ENCODE measurements at places on chromosomes 4 and X. TPM values are rescaled to one million over a fixed set of nuclear protein-coding genes. Genes with fewer than 3 reads are reported as not detected.

The CORIN gene
- 0.63 TPM for total RNA-seq

The LNX1 gene
- total RNA-seq = 10.9 TPM

The MAGEA4 gene
- not detected for total RNA-seq

DNA sequence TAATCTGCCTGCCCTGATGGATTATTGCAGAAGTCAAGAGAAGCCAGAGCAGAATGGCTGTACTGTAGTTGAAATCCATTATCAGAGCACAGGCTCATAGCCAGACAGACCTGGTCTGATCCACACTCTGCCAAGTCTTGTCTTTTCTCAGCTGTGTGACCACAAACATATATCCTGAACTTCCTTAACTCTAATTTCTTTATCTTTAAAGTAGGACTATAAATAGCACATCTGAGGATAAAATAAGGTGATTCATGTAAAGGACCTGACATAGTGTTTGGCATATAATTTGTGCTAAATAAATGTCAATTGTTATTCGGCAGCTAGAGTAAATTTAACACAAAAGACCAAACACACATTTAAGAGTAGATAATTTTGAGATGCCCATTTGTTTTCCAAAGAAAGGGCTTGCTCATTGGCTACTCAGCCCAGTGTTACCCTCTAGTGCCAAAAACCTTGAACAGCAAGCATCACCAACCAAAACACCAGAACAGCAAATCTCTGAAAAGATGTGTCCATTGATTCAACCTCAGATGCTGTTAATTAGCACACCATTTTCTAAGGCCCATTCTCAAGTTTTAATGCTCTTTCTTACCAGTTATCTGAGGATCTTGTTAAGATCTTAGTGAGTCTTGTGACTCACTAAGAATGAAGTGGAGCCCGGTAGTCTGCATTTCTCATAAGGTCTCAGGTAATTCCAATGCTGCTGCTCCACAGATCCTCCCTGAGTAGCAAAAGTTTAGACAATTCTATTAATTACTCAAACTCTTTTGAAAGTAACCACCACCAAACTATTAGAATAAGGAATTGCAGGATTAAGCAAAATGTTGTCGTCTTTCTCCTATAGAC lies 108.8 kb downstream of the HHIP start:
- no peak overlapping the region for H3K4me3 ChIP-seq
- no peaks in the 10 kb centered on the region for H3K27me3 ChIP-seq
- H3K36me3 ChIP-seq = no peaks in the 10 kb centered on the region
- peak; percentile 57 for DNase-seq
- no peaks in the 10 kb centered on the region for H3K4me1 ChIP-seq
- no peak overlapping the region for H3K27ac ChIP-seq

DNA sequence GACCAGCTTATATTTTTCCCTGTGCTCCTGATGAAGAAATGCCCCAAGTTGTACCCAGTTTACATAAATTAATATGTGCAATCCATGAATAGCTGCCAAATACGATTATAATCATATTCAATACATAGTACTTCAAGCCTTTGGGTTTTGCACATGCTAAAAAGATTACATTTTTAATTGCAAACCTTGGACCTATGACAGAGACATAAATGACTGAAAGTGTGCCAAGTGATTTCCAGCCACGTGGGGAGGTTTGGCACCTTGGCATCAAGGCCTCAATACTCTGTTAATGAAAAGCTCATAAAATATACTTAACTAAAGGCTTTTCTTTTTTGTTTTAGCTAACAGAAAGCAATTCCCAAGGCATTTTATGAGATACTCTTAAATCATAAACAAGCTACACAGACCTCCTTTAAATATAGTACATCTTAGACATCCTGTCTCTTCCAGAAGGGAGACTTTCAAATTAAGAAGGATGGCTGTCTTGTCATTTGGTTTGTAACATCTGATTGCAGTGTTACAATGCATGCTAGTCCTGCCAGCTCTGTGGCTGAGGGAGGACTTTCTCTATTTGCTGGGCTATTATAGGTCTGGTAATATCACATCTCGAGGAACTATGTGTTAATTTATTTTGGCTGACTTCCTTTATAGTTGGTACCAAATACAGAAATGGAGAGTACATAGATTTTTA lies 404.1 kb downstream of the AFF2 start:
- H3K27ac ChIP-seq = no peak overlapping the region
- no peaks in the 10 kb centered on the region for H3K36me3 ChIP-seq

DNA sequence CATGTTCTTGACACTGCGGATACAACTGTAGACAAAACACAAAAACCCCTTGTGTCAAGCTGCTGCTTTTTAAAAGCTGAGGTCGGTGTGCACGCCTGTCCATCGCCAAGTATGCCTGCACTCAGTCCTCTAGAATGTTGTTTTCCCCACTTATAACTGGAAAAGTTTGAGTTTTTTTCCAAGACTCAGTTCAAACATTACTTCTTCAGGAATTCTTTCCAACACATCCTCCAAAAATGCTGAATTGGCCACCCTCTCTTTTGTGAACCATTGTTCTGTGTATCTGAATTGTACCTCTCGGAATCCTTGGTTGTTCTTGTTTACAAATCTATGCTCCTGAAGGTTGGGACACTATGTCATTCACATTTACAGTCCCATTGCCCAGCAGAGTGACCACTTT lies 94.6 kb downstream of the REELD1 start:
- peaks cover 9% of the 10 kb centered on the region for H3K4me1 ChIP-seq
- H3K36me3 ChIP-seq = no peaks in the 10 kb centered on the region
- no peaks in the 10 kb centered on the region for H3K27me3 ChIP-seq
- peak; percentile 19 for DNase-seq
- H3K27ac ChIP-seq = no peak overlapping the region
- H3K4me3 ChIP-seq = no peak overlapping the region

DNA sequence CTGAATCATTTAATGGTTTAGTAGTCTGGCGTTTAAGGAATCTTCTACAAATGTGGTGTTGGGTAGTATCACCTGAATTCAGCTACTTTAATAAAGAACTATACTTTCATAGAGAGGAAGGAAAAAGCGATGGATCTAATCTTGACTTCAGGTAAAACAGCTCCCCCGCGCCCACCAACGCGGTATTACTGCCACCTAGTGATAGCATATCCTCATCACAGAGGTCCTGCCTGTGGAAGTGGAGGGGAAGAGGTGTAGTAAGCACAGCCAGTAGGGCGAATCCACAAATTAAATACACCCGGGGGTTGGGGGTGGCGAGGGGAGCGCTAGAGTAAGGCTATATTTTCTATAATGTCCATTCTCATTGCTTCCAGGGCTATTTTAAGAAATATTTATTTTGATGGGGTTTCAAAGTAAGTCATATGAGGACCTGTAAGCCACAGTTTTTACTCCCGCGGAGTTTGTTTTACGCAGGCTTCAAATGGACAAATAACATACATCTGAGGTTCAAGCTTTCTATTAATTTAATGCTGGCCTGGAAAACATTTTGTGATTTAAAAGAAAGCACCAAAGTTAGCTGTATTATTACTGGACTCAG lies 8.3 kb upstream of the DAPP1 start:
- H3K4me1 ChIP-seq = no peaks in the 10 kb centered on the region
- H3K4me3 ChIP-seq = no peak overlapping the region
